ENCODE measurements at places on chromosomes 2 and 18.

DNA sequence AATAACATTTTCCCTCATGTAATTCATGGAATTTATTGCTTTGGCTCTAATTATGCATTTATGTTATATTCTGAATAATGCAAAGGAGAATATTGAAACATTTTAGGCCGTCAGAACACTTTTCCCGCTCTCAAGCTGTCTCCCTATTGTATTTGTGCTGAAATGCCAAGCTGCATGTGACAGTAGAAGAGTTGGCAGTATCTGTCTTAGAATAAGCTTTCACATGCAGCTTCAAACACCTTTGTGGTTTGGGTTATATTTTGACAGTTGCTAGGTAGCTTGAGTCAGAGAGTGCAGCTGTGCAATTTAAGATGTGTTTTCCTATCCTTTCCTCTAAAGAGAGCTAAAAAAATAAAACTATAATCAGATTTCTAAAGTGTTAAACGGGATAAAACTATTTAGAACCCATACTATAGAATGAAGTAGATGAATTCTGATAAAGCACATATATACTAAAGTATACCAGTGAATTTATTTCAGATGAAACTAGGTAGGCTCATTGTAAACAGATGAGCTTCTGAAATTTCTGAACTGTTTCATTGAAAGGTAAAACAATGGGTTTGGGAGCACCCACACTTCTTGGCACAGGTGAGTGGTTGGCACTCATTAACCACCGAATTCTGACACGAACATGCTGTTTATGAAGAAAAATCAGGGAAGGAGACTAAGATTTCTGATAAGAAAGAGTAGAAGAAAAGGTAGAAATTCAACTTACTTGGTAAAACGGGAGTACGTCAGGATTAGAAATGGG is 43.4 kb downstream of the PLCL1 start:
- ATAC-seq, result peak; percentile 95

DNA sequence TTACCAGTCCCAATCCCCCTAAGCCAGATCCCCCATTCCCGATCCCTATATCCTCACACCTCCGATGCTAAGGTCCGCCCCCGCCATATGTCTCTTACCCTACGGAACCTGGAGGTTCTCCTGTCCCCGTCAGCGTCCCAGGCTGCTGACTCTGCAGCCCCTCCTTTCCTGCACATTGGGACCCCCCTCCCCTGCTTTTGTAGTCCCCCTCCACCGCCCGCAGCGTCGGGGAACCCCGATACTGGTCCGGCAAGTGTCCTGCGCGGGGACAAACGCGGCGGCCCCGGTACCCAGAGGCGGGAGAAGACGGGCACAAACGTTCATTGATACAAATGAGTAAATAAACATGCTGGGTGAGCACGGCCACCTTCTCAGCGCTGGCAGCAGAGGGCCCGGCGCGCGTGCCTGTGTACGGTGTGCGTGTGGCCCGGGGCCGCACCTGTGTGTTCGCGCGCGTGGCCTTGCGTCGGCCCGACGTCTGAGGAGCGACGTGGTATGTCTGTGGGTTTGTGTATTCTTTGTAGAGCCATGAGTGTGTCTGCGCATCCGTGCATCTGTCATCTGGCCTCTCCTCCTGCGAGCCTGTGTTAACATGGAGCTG is 2.0 kb upstream of the CYP26B1 start:
- ATAC-seq, result peak; percentile 18

GRCh38 chr2:200578778-200579177 is 7.0 kb upstream of the AOX1 start:
- peak; percentile 71 for ATAC-seq

GRCh38 chr18:52152036-52152435 is 188.0 kb upstream of the DCC start:
- ATAC-seq, result no peak

GRCh38 chr18:79629606-79630005 is 50.0 kb upstream of the CTDP1 start:
- no peak for ATAC-seq

GRCh38 chr2:218536804-218537494 is 31.2 kb downstream of the USP37 start:
- ATAC-seq, result no peak

GRCh38 chr2:133817680-133818566 is 249.7 kb upstream of the NCKAP5 start:
- no peak for ATAC-seq

DNA sequence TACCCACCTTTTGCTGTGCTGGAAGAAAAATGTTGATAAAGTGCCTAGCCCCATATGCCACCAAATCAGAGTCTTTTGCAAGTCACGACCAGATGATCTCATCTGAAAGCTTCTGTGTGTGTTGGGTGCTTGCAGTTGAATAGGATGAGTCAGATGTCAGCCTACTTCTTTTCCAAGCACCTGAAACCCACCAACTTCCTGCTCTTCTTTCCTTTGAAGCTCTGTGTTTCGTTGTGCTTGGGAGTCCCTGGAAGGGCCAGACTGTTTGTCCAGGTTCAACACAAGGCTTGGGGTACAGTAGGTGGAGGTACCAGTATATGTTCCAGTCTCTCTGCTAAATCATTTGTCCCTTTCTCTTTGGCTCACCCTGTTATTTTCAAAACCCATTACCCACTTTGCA is 36.8 kb upstream of the LCLAT1 start:
- peak; percentile 78 for ATAC-seq

GRCh38 chr2:182477774-182478173 is 50.9 kb upstream of the PDE1A start:
- no peak for ATAC-seq

GRCh38 chr2:235263205-235264120 is 230.4 kb upstream of the AGAP1 start:
- ATAC-seq, result no peak

DNA sequence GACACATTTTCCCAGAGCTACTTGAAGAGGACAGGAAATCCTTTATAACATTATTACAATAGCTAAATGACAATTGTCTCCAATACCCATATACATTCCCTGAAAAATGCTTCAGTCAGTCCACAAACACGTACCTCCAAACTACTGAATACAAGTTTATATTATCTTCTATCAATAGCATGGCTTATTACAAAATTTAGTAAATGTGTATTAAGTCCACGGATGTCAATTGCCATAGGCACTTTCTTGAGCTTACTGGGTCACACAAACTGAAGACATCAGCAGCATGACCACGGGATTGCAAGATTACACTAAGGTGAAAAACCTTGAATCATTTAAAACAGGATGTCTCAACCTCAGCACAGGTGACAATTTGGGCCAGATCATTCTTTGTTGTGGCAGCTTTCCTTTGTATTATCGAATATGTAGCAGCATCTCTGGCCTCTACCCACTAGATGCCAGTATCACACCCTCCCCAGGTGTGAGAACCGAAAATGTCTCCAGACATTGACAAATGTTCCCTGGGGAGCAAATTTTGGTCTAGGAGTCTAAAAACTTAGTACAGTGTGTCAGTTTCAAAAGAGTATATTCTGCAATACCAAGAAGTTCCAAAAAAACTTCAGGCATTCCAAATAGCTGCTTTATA is 1.4 kb downstream of the MBD2 start:
- peak; percentile 44 for ATAC-seq

DNA sequence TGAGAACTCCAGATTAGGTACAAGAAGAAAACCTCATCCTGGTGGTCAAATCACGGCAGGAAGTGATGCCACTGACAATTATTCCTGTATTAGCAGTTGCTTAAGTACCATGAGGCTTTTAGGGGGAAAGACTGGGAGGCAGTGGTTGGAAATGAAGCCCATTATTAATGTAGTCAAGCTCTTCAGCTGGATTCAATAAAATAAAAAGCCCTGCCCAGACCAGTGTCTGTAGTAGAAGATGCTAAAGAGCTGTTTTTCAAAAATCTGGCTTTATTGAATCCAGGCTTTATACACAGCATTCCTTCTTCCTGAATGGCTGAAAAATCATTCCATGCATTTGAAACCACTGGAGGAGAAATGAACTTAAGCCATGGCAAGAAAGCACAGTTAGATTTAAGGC is 155.2 kb downstream of the BCL2 start:
- no peak for ATAC-seq

GRCh38 chr2:41605311-41605710 is 442.5 kb upstream of the PKDCC start:
- ATAC-seq, result no peak

DNA sequence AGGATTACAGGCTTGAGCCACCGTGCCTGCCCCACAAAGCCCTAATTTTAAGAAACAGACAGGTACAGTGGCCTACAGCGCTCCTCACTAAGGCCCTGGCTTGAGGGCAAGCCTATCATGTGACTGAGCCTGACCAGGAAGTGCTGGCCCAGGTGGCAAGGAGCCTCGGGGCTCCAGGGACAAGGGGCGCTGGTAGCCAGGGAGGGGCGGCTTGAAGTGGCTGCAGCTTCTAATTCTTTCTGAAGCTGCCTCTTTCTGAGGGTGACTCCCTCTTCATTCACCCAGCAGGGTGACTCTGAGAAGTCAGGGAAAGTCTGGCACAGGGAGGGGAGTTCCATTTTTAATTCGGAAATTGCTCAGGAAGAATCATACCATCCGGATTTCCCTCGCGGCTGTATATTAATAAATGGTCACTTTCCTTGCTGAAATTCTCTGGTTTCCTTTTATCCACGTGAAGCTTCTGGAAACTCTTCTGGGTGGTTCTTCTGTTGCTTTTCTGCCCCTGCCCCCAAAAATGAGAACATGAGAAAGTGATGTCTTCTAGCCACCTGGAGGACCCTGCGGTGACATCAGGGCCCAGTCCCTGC is 115.7 kb downstream of the FAM210A start:
- no peak for ATAC-seq

DNA sequence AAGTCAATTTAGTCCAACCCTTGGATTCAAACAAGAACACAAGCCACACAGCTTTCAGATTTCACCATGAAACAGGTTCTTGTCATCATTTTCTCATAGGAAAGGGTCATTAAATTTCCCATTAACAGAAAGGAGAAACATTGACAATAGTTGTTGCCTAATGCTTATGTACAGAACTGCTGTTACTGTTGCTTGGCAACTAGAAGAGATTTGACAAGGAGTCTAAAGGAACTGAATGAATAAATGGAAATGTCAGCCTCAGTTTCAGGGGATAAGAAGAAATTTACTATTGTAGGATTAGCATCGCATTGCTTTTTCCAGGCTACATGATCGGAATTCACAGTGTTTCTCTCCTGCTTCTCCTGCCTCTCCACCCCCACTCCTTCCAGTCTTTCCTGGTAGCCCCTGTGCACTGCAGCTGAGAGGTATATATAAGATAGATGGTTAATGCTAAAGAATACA is 90.3 kb downstream of the SPATS2L start:
- ATAC-seq, result no peak

DNA sequence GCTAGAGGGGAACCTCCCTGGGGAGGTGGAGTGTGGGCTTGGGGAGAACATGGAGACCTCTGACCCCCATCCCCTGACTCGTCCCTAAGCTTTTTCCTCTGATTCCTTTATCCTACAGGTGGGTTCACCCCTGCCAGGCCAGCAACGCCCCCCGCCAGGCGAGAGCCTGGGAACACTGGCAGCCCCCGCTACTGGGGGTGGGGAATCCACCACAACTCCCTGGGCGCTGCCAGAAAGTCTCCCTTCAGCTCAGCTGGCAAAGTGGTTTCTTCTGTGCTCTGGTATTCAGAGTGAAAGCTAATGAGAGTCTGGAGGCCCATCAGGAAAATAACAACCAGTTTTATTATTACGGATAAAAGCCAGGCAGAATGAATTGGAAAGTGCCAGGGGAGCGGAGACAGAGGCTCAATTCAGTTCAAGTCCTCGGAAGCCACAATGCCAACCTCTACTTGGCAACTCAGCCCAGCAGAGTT is 2.8 kb downstream of the DIPK1C start:
- no peak for ATAC-seq

- no peak for ATAC-seq
Measured at GRCh38 chr18:51009072-51009471, 20.9 kb upstream of the SMAD4 start.

DNA sequence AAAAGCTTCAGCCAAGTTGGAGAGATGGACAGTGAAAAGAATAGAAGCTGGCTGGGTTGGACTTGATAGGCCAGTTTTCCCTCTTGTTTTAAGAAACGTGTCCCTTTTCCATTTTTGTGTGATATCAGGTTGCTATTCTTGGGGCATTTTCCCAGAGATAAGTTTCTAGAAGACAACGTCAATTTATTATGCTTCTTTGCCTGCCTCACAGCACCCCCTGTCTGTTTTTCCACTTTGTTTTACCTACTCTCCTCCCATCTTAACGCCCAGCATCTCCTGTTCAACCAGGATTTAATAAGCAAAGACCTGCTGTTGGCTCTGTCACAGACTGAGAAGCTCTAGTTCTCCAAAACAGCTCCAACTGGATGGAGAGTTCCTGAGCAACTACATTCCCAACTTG is 317.8 kb upstream of the ZNF521 start:
- ATAC-seq, result no peak

DNA sequence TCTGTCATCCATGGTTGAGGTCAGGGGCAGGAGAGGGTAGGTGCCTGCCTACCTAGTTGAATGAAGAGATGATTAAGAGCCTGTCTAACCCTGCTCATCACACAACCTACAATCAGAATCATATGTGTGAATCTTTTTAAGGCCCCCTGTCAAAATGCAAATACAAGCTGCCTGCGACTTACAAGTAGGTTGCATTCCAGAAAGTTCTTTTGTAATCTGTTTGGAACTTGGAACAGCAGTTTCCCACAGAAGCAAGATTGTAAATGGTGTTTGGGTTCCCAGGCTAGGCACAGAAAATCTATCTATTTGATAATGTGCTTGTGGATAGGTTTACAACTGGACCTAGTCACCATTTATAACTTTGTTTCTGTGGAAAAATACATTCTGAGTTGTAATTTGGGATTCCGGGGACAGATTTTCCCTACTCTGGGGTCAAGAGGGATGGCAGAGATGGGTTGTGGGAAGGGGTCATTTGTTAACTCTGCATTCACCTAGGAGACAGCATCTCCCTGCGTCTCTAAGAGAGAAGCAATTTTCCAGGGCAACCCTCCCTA is 4.4 kb downstream of the LIPG start:
- ATAC-seq, result no peak

DNA sequence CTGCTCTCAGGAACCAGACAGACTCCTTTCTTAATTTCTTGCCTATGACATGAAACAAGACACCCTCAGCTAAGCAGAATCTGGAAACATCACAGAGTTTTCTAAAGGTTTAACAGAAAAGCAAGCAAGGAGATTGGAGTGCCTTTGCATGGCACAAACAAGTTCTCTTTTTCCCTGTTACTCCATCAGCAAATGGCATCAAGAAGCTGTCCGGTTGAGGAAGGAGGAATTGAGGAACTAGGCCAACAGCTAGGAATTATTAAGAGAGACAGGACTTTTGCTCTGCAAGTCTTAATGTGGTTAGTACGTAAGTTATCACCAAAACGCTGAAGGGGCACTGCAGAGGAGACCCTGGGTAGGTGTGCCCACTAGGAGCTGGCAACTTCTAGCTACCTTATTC is 53.2 kb downstream of the NEB start:
- ATAC-seq, result no peak

- ATAC-seq, result no peak
Measured at GRCh38 chr18:55243857-55244256, 284.6 kb upstream of the CCDC68 start.

- ATAC-seq, result no peak
Measured at GRCh38 chr2:57554348-57554747, 492.3 kb upstream of the VRK2 start.

- no peak for ATAC-seq
Measured at GRCh38 chr18:52826994-52827393, 487.0 kb downstream of the DCC start.

GRCh38 chr2:118013221-118013723 is 598 bp downstream of the CCDC93 start:
- peak; percentile 26 for ATAC-seq

Data from activated CD4-positive, CD25-positive, alpha-beta regulatory T cell treated with anti-CD3 and anti-CD28 coated beads, Interleukin-2, amount 50 U/mL, for 24 hours (primary cell).